ENCODE measurements at places on chromosomes 12 and 14. TPM values are rescaled to one million over a fixed set of nuclear protein-coding genes. Genes with fewer than 3 reads are reported as not detected.

GRCh38 chr12:23888396-23889068, 60.9 kb downstream of the SOX5 start:
- no peaks in the 10 kb centered on the region for H3K36me3 ChIP-seq
- H3K4me3 ChIP-seq = no peak overlapping the region
- H3K27ac ChIP-seq = no peak overlapping the region
- no peaks in the 10 kb centered on the region for H3K4me1 ChIP-seq

Gene FITM1
- total RNA-seq = 0.33 TPM

- no peak overlapping the region for H3K27ac ChIP-seq
- no peaks in the 10 kb centered on the region for H3K27me3 ChIP-seq
- H3K4me1 ChIP-seq = peaks cover 8% of the 10 kb centered on the region
- no peak for DNase-seq
- no peaks in the 10 kb centered on the region for H3K36me3 ChIP-seq
Measured at GRCh38 chr14:33834466-33835260, 116.2 kb downstream of the EGLN3 start.

Gene TM9SF1
- total RNA-seq = 25.3 TPM

DNA sequence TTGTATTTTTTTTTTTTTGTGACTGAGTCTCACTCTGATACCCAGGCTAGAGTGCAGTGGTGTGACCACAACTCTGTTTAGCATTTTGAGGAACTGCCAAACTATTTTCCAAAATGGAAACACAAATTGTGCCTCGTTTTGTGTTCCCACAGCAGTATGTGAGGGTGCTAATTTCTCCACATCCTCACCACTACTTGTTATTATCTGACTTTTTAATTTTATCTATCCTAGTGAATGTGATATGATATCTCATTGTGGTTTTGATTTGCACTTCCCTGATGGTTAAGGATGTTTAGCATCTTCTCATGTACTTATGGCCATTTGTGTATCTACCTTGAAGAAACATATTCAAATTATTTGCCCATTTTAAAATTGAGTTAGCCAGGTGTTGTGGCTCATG, 62.4 kb downstream of the SRGAP1 start:
- H3K27ac ChIP-seq = no peak overlapping the region
- no peak for DNase-seq
- H3K4me3 ChIP-seq = no peak overlapping the region
- no peaks in the 10 kb centered on the region for H3K4me1 ChIP-seq
- no peaks in the 10 kb centered on the region for H3K27me3 ChIP-seq

- H3K27ac ChIP-seq = no peak overlapping the region
- no peaks in the 10 kb centered on the region for H3K27me3 ChIP-seq
- no peaks in the 10 kb centered on the region for H3K36me3 ChIP-seq
- no peak overlapping the region for H3K4me3 ChIP-seq
- H3K4me1 ChIP-seq = peaks cover 2% of the 10 kb centered on the region
Measured at GRCh38 chr12:65955452-65955851, 131.2 kb downstream of the HMGA2 start.

GRCh38 chr14:32075672-32076277, 1.3 kb upstream of the ARHGAP5 start:
- H3K27me3 ChIP-seq = no peaks in the 10 kb centered on the region
- peak overlapping the region; percentile 97 for H3K4me3 ChIP-seq
- no peaks in the 10 kb centered on the region for H3K4me1 ChIP-seq

Gene PLCZ1
- not detected for total RNA-seq

GRCh38 chr14:21162081-21162480, 6.2 kb upstream of the OR5AU1 start:
- DNase-seq = no peak
- H3K27me3 ChIP-seq = no peaks in the 10 kb centered on the region
- no peaks in the 10 kb centered on the region for H3K36me3 ChIP-seq
- H3K27ac ChIP-seq = no peak overlapping the region
- no peaks in the 10 kb centered on the region for H3K4me1 ChIP-seq

- H3K27me3 ChIP-seq = no peaks in the 10 kb centered on the region
- peaks cover 2% of the 10 kb centered on the region for H3K4me1 ChIP-seq
- H3K36me3 ChIP-seq = no peaks in the 10 kb centered on the region
- no peak overlapping the region for H3K4me3 ChIP-seq
- H3K27ac ChIP-seq = no peak overlapping the region
- no peak for DNase-seq
Measured at GRCh38 chr12:55068416-55069010, 48.7 kb downstream of the NEUROD4 start.

Gene TNS2
- total RNA-seq = 4.7 TPM

- no peaks in the 10 kb centered on the region for H3K36me3 ChIP-seq
- no peak for DNase-seq
- H3K4me3 ChIP-seq = no peak overlapping the region
- H3K4me1 ChIP-seq = no peaks in the 10 kb centered on the region
Measured at GRCh38 chr14:56099081-56099797, 19.0 kb upstream of the PELI2 start.

- H3K4me1 ChIP-seq = peaks cover 1% of the 10 kb centered on the region
- H3K4me3 ChIP-seq = peak overlapping the region; percentile 80
- no peaks in the 10 kb centered on the region for H3K27me3 ChIP-seq
- H3K36me3 ChIP-seq = no peaks in the 10 kb centered on the region
Measured at GRCh38 chr14:31207287-31207754, 272 bp downstream of the HECTD1 start.

Gene LHX5
- total RNA-seq = 0.47 TPM

DNA sequence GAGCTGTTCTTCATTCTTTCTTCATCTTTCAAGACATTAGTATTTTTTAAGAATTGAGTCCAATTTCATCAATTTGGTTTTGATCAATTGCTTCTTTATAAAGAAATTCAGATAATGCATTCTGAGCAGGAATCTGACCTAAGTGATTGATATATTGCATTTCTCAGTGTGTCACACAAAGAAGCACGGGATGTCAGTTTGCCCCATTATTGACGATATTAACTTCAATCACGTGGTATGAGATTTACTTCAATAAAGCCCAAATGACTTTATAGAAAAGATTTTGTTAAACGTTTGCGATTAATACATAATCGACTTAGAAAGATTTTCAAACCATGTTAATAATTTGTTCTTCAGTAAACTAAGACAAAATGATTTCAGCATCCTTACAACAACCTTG, 1254.2 kb downstream of the FSCB start:
- no peaks in the 10 kb centered on the region for H3K36me3 ChIP-seq
- no peak for DNase-seq
- H3K4me1 ChIP-seq = no peaks in the 10 kb centered on the region
- H3K4me3 ChIP-seq = no peak overlapping the region
- no peak overlapping the region for H3K27ac ChIP-seq
- no peaks in the 10 kb centered on the region for H3K27me3 ChIP-seq

DNA sequence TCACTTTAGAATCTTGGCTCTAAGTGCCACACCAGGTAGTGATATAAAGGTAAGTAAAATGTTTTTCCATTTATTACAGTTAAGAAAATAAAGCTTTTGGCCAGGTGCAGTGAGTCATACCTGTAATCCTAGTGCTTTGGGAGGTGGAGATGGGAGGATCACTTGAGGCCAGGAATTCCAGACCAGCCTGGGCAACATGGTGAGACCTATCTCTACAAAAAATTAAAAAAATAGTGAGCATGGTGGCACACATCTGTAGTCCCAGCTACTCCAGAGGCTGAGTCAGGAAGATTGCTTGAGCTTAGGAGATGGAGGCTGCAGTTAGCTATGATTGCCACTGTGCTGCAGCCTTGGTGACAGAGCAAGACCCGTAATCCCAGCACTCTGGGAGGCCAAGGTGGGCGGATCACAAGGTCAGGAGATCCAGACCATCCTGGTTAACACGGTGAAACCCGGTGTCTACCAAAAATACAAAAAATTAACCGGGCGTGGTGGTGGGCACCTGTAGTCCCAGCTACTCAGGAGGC, 5.0 kb downstream of the FANCM start:
- H3K27me3 ChIP-seq = no peaks in the 10 kb centered on the region
- H3K4me1 ChIP-seq = no peaks in the 10 kb centered on the region
- no peak overlapping the region for H3K27ac ChIP-seq
- no peak for DNase-seq

GRCh38 chr12:537772-538171, 78.0 kb downstream of the B4GALNT3 start:
- no peaks in the 10 kb centered on the region for H3K27me3 ChIP-seq
- no peak for DNase-seq
- H3K36me3 ChIP-seq = no peaks in the 10 kb centered on the region
- no peak overlapping the region for H3K4me3 ChIP-seq
- H3K4me1 ChIP-seq = no peaks in the 10 kb centered on the region

Gene SRRM4
- total RNA-seq = 1.1 TPM
